ENCODE measurements at places on chromosomes 7 and 10.
A peak's percentile ranks its signal among the peaks of the same experiment; 100 is the strongest.

DNA sequence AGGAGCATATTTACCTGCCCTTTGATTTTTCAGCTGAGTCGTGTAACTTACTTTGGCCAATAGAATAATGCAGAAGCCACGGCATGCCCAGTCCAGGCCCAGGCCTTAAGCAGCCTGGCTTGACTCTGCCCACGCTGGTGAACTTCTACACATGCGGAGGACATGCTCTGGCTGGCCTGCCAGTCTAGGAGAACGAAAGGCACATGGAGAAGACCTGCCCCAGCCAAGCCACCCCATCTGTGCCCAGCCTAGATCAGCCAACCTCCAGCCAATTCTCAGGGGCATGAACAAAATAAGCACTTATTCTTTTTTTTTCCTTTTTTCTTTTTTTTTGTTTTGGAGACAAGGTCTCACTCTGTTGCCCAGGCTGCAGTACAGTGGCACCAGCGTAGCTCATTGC, 112.7 kb upstream of the NANOS1 start:
- DNase-seq, result no peak

- no peak for DNase-seq
Observed at GRCh38 chr7:52691257-52691656, 344.2 kb upstream of the POM121L12 start.

DNA sequence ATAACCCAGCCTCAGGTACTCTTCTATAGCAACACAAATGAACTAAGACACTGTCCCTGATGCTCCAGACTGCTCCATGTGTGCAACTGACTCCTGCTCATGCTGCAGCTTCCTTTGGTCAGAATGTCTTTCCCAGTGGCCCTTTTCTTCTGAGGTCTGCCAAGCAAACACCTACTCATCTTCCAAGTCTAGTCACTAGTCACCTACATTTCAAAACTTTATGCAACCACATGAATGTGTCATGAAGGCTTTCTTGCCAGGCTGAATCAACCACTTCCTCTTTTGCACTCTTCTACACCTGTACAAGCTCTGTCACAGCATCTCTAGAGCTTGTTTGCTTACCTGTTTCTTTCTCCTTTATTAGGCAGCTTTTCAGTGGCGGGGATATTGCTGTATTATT, 75.8 kb downstream of the LSMEM1 start:
- DNase-seq, result no peak

GRCh38 chr10:71476228-71477011, 79.7 kb downstream of the CDH23 start:
- DNase-seq, result peak; percentile 38

DNA sequence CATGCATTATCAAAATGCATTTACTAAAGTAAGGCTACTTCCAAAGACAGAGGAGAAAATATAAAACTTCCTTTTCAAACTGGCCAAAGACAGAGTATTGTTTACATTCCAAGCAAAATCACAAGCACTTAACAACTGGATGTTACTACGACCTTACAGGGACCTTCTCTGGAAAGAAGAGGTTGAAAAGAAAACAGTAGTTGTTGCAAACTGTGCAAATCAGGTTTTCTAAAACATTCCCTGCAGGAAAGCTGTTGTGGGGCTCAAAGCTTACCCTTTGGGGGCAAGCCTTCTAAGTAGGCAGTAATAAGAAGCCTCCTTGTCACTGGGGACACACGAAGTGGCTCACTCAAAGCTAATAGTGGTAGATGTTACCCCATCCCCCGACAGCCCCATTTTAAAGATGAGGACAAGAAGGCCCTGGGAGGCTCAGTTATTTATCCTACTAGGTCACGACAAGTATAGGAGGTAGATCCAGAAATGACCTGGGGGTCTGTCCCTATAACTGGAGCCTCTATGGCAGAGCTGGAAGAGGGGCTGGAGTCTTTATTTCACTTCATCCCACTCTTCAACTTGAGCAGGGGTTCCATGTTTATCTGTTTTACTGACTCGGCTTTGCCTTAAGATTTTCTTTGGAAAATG, 46.6 kb downstream of the ATXN7L1 start:
- no peak for DNase-seq

DNA sequence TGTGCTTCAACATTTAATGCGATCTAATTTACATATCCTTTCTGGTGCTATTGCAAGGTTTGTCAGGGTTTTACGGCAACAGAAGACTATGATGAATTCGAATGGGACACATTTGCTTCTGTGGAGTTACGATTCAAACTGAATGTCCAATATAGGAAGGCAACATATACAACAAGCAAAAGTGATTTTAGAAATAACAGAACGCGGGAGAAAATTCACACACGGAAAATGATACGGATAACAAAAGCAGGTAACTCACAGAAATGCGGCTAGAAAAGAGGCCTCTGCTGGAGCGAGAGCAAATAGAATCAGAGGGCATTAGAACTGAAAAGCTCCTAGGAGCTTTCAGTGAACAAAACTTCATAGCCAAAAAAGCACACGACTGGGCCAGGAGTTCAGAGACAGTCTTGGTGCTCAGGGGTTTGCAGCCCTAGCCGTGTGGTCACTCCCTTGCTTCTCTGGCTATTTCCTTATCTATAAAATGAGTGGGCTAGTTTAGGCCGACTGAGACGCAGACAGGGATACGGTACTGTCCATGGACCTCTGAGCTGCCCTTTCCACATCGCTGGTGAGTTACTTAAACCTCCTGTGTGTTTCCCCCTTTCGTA, 557 bp upstream of the TAX1BP1 start:
- no peak for DNase-seq

- DNase-seq, result no peak
Observed at GRCh38 chr7:41466760-41467384, 236.0 kb downstream of the INHBA start.

GRCh38 chr10:24456322-24456721, 247.4 kb downstream of the KIAA1217 start:
- no peak for DNase-seq

DNA sequence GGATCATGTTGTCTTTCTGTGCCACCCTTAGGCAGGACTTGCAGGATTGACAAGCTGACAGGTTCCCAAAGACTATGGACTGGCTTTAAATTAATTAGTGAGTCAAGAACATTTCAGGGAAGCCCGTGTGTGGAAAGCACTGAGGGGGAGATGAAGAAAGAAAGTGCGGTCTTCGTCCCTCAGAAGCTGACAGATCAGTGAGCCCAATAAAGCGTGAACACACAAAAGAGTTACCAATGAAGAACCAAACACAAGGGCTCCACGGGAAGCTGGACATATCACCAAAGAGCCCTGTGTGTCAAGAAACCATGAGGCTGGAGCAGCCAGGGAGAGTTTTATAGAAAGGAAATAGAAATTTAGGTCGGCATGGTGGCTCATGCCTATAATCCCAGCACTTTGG, 725.8 kb downstream of the PARD3 start:
- no peak for DNase-seq

DNA sequence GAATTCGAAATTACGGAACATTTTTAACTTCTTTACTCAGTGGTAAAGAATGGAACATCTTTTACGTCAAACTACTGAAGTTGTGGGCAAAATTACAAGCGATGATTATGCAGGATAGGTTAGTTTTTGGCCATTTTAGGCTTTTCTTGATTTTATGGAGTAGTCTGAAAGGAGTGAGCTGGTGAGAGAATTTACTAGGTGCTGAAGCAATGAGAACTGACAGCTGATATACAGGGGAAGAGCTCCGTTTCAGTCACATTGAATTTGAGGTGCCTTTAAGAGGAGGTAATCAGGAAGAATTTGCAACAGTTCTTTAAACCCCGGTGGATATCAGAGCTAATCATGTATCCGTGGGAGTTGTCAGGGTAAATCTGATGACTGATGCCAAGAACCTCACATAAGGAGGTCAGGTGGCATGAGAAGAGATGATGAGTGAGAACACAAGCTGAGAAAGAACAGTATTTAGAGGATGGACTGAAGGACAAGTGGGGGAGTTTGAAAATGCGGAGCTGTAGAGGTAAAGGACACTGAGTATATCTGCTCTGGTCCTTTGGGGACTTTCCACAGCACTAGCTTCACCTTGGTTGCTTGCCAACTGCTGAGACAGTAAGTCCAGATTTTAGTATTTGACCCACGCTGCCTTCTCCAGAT, 104.3 kb downstream of the AHR start:
- no peak for DNase-seq

DNA sequence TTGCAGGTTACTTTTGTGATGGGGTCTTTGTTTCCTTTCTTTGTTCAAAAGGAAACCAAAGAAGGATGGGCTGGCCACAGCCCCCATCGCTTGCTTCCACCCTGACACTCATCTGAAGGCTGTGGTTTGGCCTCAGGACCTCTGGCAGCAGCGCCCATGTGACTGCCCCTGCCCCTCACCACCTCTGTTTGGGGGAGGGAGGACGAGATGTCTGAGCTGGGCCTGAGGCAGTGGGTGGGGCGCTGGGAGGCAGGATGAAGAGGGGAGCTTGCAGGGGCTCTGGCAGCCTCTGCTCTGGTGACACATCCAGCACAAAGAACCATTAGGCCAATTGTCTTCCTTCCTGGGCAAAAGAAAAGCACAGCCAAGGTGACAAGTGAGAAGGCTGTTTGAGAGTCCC, 15.9 kb upstream of the CHST15 start:
- no peak for DNase-seq

GRCh38 chr7:156625580-156625979, 15.0 kb upstream of the RNF32 start:
- DNase-seq, result no peak

- no peak for DNase-seq
Observed at GRCh38 chr10:96367470-96367869, 8.7 kb upstream of the OPALIN start.

DNA sequence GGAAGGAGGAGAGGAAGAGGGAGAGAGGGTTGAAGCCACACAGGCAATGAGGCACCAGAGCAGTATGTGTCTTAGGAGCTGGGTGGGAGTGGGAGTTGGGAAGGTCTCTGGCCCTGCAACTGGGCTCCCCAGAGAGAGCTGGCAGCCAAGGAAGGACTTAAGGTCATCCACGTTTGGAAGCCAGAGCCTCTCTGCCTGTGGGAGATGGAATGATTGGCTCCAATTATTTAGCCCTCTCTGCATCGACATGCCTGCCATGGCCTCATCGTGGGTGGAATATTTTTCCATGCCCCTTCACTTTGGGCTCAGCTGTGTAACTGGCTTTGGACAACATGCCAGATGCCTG, 478.5 kb downstream of the RPS24 start:
- DNase-seq, result no peak

- peak; percentile 60 for DNase-seq
Observed at GRCh38 chr7:2980401-2981102, 63.1 kb downstream of the CARD11 start.

GRCh38 chr10:21493784-21494183, 31.7 kb downstream of the SKIDA1 start:
- peak; percentile 25 for DNase-seq

DNA sequence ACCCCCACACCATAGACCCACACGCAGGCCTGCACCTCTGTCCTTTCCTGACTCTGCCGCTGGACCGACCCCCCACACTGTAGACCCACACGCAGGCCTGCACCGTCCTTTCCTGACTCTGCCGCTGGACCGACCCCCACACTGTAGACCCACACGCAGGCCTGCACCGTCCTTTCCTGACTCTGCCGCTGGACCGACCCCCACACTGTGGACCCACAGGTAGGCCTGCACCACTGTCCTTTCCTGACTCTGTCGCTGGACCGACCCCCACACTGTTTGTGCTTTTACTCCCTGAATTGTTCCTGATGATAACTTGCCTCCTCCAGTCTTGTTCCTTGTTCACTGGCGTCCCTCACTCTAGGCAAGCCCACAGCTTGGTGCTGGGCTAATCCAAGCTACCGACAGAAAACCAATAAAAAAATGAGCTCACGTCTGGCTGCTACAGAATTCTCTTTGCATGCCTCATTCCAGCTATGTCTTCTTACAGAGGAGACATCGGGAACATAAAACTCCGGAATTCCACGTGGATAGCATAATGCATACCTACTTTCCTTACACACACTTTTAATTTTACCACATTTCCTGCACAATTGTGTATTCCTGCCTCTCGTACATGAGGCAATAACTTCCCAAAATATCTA, 494.3 kb downstream of the PTPRN2 start:
- no peak for DNase-seq

DNA sequence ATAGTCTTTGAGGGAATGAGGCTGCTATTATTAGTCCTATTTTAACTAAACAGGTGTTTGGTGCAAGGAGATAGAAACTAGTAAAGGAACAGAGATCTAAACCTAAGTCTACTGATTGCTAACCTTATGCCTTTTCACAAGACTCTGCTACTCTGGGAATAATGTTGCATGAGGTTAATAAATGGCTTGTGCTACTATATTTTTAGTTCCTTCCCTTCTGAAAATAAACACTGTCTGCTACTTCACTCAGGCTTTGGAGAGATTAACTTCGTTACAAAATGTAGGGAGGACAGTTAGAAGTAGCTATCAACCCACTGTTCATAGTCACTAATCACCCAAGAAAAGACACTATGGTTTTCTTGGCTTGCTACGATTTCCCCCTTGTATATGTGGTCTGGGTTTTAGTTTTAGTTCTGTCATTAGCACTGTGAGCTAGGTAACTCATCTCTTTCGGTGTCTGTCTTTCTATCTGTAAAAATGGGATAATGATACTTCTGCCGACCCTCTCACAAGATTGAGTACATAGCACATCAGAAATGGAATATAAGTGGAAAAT, 296.2 kb downstream of the LRRTM3 start:
- no peak for DNase-seq

DNA sequence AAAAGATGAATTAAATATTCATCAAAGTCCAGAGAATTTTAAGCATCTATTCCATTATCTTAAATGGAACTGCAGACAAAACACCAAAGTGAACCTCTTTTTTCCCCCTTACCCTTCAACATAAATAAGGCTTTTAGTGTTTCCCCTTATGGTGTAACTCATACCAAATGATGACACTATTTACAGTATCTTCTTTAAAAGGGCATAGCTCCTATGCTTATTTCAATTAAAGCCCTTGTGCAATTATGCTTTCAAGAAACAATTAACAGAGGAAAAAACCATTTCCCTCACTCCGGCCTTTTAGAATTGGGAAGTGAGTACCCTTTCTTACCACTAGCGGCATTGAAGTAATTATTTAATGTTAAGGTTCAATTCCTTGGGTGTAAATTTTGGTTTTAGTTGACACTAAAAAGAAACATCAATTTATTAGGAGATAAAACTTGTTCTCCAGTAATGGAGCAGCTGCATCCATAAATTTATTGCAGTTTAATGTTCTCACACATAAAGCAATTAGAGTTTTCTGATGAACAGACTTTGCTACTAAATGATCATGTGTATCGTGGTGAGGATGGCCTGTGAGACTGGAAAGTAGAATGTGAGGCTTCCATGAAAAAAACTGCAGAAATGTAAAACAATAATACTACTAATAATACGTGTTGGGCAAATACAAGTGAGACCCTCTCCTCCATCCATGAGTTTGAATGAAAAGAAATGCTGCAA, 661.3 kb downstream of the PARD3 start:
- DNase-seq, result no peak

- DNase-seq, result no peak
Observed at GRCh38 chr7:2815875-2816245, 28.2 kb downstream of the GNA12 start.

GRCh38 chr7:137519181-137519691, 175.7 kb upstream of the PTN start:
- no peak for DNase-seq

DNA sequence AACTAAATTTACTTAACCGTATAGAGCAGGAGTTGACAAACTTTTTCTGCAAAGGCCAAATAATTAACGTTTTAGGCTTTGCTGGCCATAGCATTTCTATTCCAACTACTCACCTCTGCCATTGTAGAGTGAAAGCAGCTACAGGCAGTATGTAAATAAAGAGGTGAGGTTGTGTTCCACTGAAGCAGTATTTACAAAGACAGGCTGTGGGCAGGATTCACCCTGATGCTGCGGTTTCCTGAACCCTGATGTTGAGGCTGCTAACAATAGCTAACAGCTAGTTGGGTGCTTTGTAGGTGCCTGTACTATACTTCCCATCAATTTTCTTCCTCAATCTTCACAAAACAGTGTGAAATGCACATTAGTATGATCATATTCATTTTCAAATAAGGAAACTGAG, 47.0 kb upstream of the LAMB1 start:
- no peak for DNase-seq
